ENCODE measurements at places on chromosomes 12 and 14.

DNA sequence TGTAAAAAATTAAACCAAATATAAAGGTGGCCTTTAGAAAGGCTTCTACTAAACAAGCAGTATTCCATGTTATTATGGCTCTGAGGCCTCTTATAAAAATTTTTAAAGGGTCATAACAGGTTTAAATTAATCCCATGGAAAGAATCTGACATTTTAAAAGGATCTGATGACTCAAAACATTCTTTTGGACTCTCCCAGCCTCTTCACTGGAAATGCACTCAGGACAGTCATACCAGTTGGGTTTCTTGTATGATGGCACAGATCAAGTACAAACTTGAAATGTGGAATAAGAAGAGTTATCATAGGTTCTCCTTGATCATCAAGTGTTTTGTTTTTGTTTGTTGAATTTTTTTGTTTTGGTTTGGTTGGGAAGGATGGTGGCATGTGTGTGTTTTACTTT is 50.8 kb downstream of the PPP2R5E start:
- no peak for DNase-seq

DNA sequence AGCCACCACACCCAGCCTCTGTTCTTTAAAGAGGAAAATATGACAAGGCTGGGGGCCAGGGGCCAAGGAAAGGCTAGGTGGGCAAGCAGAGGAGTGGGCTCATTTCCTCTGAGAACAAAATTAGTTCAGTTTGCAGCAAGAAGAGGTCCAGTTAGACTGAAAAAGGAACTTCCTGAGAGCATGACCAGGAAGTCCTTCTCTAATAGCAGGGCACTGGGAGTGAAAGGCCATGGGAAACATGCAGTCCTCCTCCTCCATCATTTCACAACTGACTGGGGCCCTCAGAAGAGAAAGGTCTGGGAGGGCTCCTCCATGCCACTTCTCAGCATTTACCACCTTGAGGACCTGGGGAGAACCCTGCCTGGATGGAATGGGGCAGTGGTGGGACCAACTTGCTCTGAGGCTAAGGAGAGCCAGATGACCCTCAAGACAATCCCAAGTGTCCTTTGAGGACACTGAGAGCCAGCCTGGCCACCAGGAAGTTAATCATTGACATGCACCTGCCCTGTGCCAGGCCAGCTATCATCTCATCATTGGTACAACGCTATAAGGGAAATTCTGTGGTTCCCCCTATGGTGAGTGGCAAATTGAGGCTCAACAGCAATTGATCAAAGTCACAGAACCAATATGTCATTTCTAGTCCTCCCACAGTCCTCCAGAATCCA is 2.0 kb downstream of the AQP2 start:
- DNase-seq: no peak

DNA sequence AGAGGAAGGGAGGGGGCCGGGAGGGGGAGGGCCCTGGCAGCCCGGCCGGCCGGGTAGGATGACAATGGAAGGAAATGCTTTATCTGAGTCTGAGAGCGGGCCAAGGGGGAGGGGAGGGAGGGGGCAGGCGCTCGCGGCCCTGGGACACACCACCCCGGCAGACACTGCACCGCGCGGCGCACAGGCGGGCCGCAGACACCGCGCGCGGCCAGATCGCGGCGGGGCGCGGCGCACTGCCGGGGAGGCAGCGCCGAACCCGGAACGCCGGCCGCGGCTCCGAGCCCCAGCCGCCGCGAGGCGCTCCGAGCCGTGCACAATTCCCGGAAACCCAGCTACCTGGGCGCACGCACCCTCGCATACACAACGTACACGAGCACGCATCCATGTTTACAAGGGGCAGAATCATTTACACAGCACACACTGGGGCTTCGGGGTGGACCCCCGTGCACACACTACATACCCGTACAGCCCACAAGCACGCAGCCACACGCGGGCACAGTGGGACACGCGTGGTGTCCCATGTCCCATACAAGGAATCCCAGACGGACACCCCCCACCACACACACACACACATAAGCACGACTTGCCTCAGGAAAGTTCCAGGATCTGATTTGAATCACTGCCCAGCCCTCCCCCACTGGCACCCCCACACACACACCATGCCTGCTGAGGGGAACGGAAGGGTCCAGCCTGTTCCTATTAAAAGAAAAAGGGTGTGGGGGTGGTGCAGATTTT is at the start of gene HDAC7:
Gene HDAC7, minus strand, starts transcription at position 8 of the 735 bp plus-strand sequence. CDS start 118 bp downstream, outside the sequence.
- DNase-seq: peak; percentile 84

GRCh38 chr12:9064815-9065606 is 50.7 kb downstream of the A2M start:
- DNase-seq: no peak

DNA sequence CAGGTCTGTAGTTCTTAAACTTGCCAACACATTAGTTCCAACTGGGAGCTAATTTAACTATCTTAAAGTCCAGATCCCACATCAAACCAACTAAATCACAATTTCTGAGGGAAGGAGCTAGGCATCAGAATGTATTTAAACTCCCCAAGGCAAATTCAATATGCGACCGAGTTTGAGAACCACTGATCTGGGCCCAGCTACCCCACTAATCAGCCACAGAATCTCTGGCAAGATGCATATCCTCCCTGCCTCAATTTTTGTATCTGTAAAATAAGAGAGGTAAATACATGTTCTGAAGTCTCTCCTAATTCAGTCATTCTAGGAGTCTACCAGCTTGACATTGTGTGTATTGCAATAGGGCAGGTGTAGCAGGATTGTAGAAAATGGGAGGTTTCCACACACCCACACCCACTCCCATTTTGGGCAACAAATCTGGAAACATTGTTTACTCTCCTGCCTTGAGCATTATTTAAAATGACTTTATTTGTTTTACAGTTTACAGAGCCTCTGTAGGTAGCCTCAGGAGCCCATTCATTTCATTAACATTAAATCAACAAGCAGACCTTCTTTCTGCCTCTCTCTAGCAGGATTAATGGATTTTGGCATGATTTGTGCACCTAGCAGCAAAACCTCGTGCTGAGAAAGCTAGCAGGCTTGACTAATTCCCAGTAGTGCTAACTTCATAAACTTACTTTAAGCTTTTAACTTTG is 15.6 kb downstream of the LGR5 start:
- DNase-seq: no peak

DNA sequence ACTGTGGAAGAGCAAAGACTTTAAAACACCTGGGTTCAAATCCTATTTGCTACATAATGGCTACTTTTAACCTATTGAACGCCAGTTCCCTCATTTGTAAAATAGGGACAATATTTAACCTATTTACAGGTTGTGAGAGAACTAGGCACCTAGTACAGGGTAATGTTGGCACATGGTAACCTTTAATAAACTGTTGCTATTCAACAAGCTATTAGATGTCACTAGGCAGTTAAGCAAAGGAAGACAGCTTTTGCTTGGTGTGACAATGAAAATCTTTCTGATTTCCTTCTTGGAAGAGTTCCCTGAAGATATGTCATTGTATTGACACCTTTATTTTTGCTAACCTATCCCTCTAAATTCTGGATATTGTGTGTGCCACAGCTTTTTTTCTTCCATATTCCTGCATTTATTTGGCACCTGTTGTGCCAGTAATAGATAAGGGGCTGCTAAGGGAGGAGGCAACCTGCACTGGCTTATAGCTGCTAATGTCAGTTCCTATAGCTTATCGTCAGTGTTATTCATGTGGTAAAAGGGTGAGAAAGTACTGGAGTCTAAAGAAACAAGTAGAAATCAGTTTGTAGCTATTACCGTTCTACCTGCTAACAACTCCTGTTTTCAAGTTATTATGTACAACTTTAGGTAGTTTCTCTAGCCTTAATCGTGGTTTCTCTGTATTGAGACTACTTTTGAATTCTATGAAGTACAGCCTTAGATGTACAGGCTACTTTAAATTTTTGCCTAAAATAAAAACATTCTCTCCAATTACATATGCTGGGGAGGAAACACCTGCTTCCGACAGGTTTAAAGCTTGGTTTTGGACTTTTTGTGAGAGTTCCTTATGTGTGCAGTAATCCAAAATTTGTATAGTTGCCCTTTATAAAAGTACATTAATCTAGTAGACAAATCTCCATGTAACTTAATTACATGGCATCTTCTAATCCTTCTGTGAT is 24.3 kb downstream of the HIF1A start:
- no peak for DNase-seq

DNA sequence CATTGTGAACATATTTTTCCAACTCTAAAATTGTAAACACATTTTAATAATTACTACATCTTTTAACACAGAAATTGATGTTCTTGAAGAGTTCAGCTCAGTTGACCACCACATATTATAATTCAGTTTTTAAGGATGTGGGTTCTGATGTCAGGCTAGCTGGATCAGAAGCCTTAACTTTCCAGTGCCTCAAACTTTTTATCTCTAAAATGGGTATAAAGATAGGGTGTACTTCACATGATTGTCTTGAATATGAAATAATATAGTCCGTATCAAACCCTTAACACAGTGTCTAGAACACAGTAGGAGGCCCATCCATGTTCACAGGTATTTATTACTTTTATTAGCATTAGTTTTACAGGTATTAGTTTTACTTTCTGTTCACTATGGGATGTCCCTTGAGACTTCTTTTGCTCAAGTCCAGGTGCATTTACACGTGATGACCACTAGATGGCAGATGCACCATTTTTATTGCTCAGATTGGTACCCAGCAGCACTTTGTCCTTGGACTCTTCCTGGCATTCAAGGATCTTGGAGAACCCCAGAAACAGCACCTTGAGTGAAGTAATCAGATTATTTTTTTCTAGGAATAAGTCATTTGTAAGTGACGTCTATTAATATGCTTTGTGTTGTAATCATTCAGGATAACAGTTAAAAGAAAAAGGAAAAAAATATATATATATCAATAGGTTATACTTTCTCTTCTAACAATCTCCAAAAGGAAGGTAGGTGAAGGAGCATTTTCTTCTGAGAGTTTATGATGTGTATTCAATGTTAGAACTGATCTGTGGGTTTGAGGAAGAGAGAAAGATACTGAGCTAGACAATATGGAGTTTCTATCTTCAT is 580.2 kb downstream of the ETNK1 start:
- DNase-seq: no peak

DNA sequence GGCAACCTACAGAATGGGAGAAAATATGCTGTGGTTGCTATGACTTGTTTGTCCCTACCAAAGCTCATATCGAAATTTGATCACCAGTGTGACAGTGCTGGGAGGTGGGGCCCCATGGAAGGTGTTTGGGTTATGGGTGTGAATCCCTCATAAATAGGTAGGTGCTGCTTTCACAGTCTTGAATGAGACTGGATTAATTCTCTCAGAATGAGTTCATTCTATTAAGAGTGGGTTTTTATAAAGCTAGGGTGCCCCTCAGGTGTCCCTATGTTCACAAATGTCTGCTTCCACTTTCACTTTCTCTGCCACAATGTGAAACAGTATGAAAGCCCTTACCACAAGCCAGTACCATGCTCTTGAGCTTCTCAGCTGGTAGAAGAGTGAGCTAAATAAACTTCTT is 133.5 kb downstream of the CPNE8 start:
- peak; percentile 34 for DNase-seq

DNA sequence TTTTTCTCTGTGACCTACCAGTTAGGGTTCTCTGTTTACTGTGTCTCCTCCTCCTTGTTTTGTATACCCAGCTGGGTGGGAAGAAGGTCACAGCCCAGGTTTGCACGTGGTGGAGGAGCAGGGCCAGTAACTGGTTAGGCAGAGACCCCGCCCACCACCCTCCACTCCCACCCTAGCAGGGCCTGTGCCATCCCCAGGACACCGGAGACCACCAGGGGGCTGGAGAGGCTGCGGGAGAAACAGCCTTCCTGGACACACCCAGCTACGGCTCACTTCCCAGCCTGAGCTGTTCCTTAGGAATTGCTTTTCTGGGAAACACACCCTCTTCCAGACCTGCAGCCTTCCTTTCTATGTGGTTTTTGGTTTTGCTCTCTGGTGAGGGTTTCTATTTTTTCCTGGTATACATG is 21.1 kb downstream of the BDKRB2 start:
- no peak for DNase-seq

DNA sequence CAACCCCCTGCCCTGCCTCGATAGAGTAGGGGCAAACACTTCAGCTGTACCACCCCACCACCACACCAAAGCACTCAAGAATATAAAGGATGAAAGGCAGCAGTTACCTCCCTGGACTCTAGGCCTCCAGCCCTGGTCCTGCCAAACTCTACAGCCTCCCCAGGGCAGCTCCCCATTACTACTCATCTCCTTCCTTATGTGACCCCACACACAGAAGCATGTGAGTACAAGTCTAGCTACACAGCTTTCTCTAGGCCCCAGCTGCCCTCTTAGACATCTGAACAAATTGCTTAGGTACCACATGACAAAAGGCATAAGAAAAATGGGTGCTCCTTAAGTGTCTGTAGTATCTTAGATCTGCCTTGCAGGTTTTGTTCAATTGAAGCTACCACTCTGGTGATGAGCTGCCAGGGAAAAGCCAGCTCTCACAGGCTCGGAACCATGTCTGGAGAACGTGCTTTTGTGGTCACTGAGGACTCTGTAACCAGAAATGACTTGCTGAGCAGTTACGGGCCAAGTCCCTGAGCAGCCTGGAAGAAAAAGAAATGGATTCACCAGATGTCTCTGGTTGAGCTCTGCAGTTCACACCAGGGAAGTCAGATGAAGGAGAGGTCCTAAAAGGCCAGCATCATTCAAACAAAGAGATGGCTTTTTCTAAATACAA is 32.8 kb downstream of the FMNL3 start:
- DNase-seq: no peak

DNA sequence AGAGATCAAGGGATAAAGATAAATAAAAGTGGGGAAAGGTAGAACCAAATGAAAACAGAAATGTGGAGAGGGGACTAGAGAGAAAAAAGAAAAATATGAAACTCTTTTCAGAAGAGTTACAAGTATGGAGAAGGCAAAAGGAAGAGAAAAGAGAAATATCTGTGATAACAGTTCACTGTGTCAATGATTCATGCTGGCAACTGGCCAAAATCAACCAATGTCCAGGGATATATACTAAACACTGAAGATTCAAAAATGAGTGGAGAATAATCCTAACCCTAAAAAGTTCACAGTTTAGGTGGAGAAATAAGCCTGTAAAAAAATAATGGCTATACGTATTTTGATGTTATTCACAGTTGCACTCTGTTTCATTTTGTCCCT is 372.3 kb upstream of the KITLG start:
- DNase-seq: no peak

DNA sequence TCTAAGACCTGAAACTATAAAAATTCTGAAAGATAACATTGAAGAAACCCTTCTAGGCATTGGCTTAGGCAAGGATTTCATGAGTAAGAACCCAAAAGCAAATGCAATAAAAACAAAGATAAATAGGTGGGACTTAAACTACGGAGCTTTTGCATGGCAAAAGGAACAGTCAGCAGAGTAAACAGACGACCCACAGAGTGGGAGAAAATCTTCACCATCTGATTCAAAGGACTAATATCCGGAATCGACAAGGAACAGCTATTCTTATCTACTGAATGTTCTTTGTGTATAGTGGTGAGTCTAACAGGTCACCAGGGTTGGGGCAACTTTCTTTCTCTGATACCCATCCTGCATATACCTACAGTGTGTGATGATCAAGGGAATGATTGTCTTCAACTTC is 198.6 kb downstream of the CCDC91 start:
- no peak for DNase-seq

DNA sequence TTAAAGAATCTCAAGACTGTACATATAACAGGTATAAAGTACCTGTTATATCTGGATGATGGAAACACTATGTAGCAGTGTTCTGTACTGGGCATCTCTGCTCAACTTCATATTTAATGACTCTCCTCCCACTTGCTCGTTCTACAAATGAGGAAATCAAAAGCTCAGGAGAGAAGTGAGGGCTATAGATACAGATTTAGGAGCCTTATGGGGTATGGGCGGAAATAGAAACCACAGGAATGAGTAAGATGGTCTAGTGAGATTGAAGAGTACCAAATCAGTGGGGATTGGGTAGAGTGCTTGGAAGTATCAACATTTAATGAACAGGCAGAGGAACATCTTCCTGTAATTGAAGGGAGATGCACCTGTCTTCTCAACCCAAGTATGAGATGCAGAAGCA is 23.8 kb upstream of the POLR3B start:
- no peak for DNase-seq
